ENCODE measurements at places on chromosomes 6 and 20. TPM values are rescaled to one million over a fixed set of nuclear protein-coding genes. Genes with fewer than 3 reads are reported as not detected.

GPR6 gene
- not detected for total RNA-seq

DNA sequence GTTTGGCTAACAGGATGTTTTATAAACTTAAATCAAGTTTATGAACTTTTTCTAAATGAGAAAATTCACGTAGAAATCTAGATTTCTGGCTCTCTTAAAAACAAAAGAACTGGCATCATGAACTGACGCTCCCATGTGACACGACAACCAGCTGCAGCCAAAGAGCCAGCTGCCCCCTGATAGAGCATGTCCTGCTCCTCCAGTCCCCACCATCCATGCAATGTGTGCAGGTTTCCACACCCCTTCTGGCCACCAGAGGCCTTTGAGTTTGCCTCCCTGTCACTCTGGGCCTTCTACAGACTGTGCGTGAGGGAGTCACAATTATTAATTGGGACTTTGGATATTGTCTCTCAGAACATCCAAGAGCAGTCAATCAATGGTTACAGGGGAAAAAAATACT, 1.6 kb upstream of the GPLD1 start:
- no peak for DNase-seq
- H3K36me3 ChIP-seq: no peaks in the 10 kb centered on the region
- no peak overlapping the region for H3K27ac ChIP-seq
- 0 out of 2 replicates have a peak, but pooled peaks cover 8% of the 10 kb centered on the region for H3K27me3 ChIP-seq
- H3K4me1 ChIP-seq: peaks cover 13% of the 10 kb centered on the region

APCDD1L gene
- not detected for total RNA-seq

KIAA0408 gene
- 5.8 TPM for total RNA-seq

RNF144B gene
- 8.1 TPM for total RNA-seq

DNA sequence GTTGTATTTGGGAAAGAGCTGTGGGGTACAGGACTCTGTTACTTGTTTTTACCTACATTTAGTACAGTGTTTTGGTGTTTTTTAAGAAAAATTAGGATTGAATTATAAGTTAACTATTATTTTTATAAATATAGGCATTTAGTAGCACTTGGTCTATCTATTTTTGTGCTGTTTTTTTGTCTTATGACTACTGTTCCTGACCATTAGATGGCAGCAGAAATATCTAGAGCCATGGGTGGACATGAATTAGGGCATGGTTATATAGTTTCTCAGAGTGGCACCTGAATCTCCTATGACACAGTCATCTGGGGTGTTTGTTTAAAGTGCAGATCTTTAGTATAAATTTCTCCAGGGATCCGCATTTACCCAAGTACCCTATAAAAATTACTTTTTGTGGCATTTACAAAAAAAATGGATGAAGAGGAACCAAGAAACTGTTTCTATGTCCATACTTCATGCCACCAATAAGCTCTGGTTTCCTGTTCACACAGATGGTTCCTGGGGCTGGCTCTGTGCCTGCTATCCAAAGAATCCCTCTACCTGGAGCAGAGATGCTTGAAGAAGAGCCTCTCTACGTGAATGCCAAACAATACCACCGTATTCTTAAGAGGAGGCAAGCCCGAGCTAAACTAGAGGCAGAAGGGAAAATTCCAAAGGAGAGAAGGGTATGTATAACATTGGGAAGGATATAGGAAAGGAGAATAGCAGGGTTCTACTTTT, 19.8 kb downstream of the NFYA start:
- H3K27ac ChIP-seq: no peak overlapping the region
- no peak overlapping the region for H3K4me3 ChIP-seq
- no peak for DNase-seq
- H3K36me3 ChIP-seq: peaks cover 96% of the 10 kb centered on the region
- H3K27me3 ChIP-seq: no peaks in the 10 kb centered on the region

DNA sequence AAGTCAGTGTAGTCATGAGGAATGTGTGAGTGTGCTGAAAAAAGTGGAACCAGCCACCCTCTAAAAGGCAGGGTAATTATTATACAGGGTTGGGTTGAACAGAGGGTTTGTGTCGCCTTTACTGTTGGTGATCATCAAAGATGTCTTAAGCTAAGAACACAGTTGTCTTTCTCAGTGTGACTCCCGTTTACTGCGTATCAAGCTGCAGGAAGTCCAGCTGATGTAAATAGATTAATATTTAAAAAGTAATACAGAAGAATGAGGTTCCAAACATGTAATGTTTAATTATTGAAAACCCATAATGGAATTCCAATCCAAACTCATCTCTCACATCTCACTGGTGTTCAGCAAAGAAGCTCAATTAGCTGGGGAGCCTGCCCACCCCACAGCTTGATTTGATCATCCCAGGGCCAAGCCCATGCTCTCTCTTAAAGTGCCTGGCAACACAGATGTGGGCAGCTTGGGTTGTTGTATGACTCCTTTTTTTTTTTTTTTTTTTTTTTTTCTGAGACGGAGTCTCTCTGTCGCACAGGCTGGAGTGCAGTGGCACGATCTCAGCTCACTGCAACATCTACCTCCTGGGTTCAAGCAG, 127.5 kb downstream of the SOBP start:
- H3K27ac ChIP-seq: no peak overlapping the region
- H3K4me3 ChIP-seq: no peak overlapping the region
- no peak for DNase-seq
- no peaks in the 10 kb centered on the region for H3K27me3 ChIP-seq
- H3K4me1 ChIP-seq: no peaks in the 10 kb centered on the region
- H3K36me3 ChIP-seq: no peaks in the 10 kb centered on the region

- no peak for DNase-seq
- no peaks in the 10 kb centered on the region for H3K27me3 ChIP-seq
- no peak overlapping the region for H3K27ac ChIP-seq
- no peaks in the 10 kb centered on the region for H3K4me1 ChIP-seq
- no peak overlapping the region for H3K4me3 ChIP-seq
- no peaks in the 10 kb centered on the region for H3K36me3 ChIP-seq
Observed at GRCh38 chr6:136811272-136811671, 11.1 kb upstream of the PEX7 start.

DNA sequence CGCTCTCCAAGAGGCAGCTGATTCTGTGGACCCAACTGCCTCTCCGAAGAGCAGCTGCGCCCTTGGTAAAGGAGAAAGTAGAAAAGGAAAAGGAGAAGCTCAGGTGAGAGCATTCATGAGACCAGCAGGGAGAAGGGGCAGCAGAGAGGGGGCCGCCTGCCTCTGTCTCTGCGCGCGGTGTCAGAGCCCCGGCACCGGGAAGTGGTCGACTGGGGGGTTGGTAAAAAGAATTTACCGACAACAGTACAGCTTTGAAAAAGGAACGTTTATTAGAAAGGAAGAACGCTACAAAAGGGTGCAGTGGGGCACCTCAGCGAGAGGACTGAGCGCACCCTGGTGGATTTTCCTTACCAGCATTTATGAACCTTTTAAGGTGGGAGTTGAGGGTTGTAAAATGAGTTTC, 61.9 kb downstream of the GPR6 start:
- no peak overlapping the region for H3K4me3 ChIP-seq
- H3K36me3 ChIP-seq: no peaks in the 10 kb centered on the region
- H3K27me3 ChIP-seq: no peaks in the 10 kb centered on the region
- H3K27ac ChIP-seq: no peak overlapping the region

- no peaks in the 10 kb centered on the region for H3K27me3 ChIP-seq
- H3K27ac ChIP-seq: no peak overlapping the region
- no peak for DNase-seq
- peaks cover 3% of the 10 kb centered on the region for H3K4me1 ChIP-seq
- no peak overlapping the region for H3K4me3 ChIP-seq
Observed at GRCh38 chr20:17992224-17992637, 23.4 kb downstream of the MGME1 start.

- peaks cover 15% of the 10 kb centered on the region for H3K27me3 ChIP-seq
- no peak overlapping the region for H3K4me3 ChIP-seq
- H3K36me3 ChIP-seq: no peaks in the 10 kb centered on the region
- H3K27ac ChIP-seq: no peak overlapping the region
- DNase-seq: no peak
Observed at GRCh38 chr6:87465051-87465450, 7.7 kb upstream of the SLC35A1 start.

KIAA1755 gene
- 0.44 TPM for total RNA-seq

DNA sequence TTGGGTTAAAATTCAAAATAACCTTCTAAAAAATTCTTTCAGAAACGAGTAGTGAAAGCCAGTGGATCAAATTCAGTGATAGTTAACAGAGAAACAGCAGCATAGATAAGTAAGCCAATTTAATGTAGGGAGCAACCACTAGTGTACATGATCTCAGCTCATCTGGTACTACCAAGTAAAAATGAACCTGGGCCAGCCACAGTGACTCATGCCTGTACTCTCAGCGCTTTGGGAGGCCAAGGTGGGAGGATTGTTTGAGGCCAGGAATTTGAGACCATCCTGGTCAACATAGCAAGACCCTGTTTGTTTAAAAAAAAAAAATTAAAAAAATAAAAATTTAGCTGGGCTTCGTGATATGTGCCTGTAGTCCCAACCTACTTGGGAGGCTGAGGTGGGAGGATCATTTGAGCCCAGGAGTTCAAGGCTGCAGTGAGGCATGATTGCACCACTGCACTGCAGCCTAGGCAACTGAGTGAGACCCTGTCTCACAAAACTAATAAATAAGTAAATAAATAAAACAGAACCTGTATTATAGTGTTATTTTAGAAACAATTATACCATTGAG, 32.4 kb downstream of the CBFA2T2 start:
- no peaks in the 10 kb centered on the region for H3K27me3 ChIP-seq
- no peak overlapping the region for H3K27ac ChIP-seq
- H3K4me1 ChIP-seq: peaks cover 14% of the 10 kb centered on the region
- H3K36me3 ChIP-seq: no peaks in the 10 kb centered on the region
- no peak for DNase-seq

DNA sequence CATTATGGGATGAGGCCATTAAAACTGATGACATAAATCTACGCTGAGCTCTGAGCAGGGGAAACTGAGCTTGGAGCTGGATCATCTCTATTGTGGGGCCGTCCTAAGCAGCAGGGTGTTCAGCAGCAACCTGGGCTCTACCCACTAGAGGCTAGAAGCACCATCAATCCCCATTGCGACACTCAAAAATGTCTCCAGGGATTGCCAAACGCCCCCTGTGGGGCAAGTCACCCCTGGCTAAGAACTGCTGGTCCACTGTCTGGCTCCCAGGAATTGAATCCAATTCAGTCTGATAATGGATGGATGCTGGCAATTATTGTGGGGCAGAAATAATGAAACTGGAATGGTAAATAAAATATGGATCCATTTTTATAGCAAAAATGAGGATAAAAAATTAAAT, 38.2 kb downstream of the PMEPA1 start:
- no peak for DNase-seq
- no peak overlapping the region for H3K27ac ChIP-seq
- H3K36me3 ChIP-seq: no peaks in the 10 kb centered on the region
- H3K4me1 ChIP-seq: no peaks in the 10 kb centered on the region
- H3K4me3 ChIP-seq: no peak overlapping the region

DNA sequence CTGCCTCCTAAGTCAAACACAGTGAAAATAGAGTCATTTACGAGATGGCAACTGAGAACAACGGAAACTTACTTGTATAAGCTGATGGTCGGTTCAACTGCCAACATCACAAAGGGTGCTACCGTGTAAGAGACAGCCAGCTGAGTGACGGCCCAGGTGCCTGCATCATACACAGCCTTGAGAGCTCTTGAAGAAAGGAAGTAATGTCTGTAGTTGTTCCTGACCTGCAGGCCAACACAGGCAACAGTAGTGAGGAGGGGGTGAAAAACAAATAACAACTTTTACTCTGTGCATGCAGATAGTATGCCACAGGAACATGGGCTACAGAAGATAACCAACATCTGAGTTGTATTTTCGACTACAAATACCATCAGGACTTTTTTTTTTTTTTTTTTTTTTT, 102.7 kb downstream of the MBOAT1 start:
- H3K4me1 ChIP-seq: no peaks in the 10 kb centered on the region
- no peak for DNase-seq
- no peaks in the 10 kb centered on the region for H3K27me3 ChIP-seq
- H3K36me3 ChIP-seq: peaks cover 53% of the 10 kb centered on the region

DNA sequence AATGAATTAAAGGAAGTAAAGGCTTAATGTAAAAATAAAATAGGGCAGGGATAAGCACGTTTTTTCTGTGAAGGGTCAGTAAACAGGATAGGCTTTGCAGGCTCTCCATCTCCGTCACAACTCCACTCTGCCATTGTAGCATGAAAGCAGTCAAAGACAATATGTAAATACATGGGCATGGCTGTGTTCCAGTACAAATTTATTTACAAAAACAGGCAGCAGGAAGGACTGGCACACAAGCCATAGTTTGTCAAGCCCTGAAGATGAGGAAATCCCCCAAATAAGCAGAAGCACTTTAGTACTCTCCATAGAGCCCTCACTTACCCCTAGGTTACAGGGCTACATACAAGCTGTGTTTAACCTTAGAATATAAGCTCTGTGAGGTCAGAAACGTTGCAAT, 8.9 kb upstream of the FBXO9 start:
- no peaks in the 10 kb centered on the region for H3K27me3 ChIP-seq
- no peak for DNase-seq
- H3K27ac ChIP-seq: no peak overlapping the region
- no peak overlapping the region for H3K4me3 ChIP-seq
- H3K4me1 ChIP-seq: peaks cover 20% of the 10 kb centered on the region
- peaks cover 12% of the 10 kb centered on the region for H3K36me3 ChIP-seq

NNAT gene
- not detected for total RNA-seq

GRCh38 chr6:156169371-156169770, 607.8 kb upstream of the ARID1B start:
- no peaks in the 10 kb centered on the region for H3K27me3 ChIP-seq
- no peaks in the 10 kb centered on the region for H3K4me1 ChIP-seq
- H3K27ac ChIP-seq: no peak overlapping the region

DNA sequence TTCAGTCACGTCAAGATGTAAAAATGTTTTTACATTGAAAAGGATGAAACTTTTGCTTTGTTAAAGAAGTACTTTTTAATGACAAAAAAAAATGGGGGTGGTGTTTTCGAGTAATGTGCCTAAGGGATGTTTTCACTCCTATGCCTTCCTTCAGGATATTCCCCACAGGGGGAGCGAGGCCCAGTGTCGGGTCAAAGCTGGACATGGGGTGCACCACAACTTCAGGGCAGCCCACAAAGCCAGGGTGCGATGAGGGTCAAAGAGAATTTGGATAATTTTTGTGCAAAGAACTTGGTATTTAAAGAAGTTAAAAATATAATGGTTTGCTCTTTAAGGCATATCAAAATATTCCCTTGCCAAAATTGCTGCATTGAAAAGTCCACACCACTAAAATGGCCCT, 247.8 kb downstream of the KCNQ5 start:
- H3K36me3 ChIP-seq: no peaks in the 10 kb centered on the region
- no peaks in the 10 kb centered on the region for H3K27me3 ChIP-seq
- no peak for DNase-seq
- no peak overlapping the region for H3K27ac ChIP-seq
- no peaks in the 10 kb centered on the region for H3K4me1 ChIP-seq
- no peak overlapping the region for H3K4me3 ChIP-seq

DNA sequence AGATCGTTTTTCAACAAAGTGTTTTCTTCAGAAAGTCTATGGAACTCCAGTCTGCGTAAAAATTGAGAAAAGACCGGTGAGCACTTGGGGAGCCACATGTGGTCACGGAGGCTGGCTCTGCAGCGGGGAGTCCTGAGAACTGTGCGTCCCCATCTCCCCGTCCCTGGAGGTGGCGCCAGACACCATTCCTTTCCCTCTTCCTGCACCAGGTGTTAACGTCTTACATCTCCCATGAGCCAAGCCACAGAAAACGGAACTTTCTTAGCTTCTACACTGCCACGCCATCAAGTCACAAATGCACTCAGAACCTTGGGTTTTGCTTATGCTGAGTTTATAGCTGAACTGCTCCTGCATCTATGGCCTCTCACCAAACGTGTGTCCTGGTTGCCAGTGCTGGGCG, 62.6 kb downstream of the GINS1 start:
- no peaks in the 10 kb centered on the region for H3K4me1 ChIP-seq
- DNase-seq: no peak
- no peak overlapping the region for H3K4me3 ChIP-seq
- H3K27me3 ChIP-seq: no peaks in the 10 kb centered on the region

HLA-DOA gene
- not detected for total RNA-seq
